ENCODE measurements at places on chromosomes 5 and 9.

DNA sequence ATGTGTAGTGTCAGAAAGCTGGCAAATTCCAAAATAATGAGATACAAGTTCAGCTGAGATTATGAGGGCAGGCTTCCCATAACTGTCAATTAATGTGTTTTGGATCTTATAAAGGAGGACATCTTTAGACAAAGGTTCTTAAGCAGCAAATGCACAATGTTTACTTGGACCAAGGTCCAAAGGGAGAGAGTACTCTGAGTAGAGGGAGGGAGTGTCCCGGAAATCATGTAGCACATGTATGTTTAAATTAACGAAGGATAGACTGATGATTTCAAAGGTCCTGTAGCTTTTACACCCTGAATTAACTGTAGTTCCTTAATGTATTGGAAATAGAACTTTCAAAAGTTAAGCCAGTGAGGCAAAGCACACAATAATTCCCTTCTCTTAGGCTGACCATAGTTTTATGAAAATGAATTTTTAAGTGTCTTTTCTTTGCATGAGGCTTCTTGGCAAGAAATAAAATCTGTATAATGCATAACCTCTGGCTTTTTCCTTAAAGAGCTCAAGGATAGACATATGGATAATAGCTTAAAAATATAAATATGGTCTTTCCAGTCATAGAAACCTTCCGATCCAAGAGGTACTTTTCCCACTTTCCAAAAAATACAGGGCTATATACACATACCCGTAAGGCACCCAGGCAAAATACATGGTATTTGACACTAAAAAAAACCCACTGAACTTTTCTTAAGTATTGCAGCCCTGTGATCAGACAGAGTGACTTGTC lies 93.0 kb downstream of the PCSK5 start:
- no peak for DNase-seq

DNA sequence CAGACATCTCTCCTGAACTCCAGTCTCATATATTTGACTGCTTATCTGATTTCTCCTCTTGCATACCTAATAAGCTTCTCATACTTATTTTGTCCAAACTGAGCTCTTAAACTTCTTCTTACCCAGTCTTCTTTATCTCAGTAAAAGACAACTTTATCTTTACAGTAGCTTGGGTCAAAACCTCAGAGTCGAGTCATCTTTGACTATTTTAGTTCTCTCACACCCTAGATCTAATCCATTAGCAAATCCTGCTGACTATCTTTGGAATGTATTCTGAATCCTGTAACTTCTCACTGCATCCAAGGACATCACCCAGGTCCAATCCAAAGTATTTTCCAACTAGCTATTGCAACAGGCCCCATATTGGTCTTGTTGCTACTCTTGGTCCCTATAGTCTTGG lies 11.8 kb upstream of the JAK2 start:
- DNase-seq, result no peak

DNA sequence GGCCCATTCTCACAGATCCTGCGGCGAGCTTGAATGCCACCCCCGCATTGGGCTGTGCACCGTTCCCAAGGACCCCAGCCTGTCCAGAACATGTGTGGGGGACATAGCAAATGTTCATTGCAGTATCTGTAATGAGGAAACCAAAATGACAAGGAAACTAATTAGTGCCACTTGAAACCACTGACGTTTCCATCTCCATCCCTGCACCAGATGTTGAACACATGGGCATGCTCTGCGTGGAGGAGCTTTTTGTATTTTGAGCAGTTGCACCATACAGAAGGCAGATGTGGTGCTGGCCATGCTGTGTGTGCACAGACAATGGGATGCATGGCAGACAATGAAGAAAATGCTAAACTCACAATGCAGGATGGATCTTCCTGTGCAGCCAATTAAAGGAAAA lies 437.7 kb downstream of the SEMA5A start:
- DNase-seq, result no peak

- DNase-seq, result no peak
These were observed 186.2 kb downstream of the DCP2 start for GRCh38 chr5:113162770-113163169.

All from stimulated activated CD4-positive, alpha-beta T cell treated with anti-CD3 and anti-CD28 coated beads, Interleukin-4, amount 100 ng/mL, for 1 hour (primary cell).